Ecto neural progenitor cell (in vitro differentiated cells): ENCODE measurements at places on chromosomes 2 and 18.
A peak's percentile ranks its signal among the peaks of the same experiment; 100 is the strongest.

DNA sequence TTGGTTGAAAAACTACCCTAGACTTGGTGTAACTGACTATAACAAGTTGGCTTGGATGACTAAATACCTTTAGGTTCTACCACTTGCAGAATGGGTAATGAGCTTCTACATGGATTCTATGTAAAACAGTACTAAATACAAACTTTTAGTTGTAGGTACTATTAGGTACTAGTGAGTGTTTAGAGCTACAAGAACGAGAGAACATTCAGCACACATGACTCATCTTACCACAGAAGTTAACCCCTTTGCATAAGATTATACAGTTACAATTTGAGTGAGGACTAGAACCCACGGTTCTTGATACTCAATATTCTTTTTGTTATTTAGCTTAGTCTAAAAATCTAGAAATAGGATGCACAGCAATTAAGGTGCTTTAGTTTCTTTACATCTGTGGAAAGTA, 101.7 kb upstream of the TFCP2L1 start:
- no peak for DNase-seq

- DNase-seq, result peak; percentile 55
Observed at GRCh38 chr18:63511285-63511684, 30.9 kb upstream of the SERPINB12 start.

DNA sequence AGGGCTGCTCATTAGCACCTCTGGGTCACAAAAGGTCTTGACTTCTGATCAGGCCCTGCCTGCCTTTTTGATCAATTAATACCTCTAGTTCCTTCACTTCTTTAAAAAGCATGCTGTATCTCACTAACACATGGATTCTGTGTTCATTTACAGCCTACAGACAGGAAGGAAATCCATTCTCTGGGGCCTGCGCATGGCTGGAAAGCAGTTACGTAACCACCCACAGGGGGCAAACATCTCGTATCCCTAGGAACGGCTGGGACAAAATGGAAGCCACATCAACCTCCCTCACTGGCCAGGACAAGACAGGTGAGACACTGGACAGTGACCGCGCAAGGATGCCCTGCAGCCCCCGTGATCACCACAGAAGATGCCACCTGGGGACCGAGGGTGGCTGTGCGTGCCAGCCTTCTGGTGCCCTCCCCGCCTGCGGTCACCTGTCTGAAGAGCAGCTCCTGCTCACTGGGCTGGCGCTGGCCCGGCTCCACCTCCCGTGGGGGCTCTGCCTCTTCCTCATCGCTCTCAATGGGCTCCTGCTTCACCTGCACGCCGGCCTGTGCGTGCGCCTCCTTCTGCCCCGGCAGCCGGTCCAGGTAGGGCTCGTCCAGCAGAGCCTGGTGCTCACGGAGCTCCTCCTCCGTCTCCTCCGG, 266.9 kb downstream of the TWIST2 start:
- DNase-seq, result no peak

GRCh38 chr2:195543902-195544894, 112.8 kb upstream of the SLC39A10 start:
- no peak for DNase-seq

GRCh38 chr2:133363884-133364283, 204.4 kb downstream of the NCKAP5 start:
- no peak for DNase-seq

DNA sequence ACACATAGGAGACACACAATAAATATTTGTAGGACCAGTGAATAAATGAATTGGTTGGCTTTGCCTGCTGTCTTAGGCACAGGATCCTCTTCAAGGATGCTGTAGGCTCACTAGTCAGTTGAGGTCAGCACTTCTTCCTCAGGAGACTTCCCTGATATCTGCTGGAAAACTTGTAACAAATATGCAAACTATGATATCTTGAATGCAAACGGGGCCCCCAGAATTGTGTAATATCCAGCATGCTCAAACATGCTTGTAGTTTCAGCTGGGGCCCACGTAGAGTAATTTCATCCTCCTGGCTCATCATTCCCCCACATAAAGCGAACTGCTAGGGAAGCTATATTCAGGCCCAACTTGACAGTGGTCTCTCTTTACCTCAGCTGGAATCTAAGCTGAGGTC, 43.6 kb downstream of the POLE4 start:
- no peak for DNase-seq

DNA sequence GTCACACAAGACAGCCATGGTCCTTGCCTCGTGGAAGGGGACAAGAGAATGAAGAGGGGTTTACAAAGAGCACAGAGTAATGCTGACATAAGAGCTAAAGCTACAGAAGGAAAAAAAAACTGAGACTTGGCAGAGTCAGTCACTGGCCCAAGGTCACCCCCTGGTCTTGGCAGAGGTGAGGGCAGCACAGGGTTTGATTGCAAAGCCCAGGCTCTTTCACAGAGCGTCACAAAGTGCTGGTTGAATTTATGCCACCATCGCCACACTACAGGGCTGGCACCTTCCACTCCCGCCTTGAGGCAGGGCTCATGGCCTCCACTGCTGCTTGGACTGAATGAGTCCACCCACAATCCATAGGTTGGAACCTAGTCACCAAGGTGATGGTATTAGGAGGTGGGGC, 190.2 kb downstream of the INHBB start:
- no peak for DNase-seq

DNA sequence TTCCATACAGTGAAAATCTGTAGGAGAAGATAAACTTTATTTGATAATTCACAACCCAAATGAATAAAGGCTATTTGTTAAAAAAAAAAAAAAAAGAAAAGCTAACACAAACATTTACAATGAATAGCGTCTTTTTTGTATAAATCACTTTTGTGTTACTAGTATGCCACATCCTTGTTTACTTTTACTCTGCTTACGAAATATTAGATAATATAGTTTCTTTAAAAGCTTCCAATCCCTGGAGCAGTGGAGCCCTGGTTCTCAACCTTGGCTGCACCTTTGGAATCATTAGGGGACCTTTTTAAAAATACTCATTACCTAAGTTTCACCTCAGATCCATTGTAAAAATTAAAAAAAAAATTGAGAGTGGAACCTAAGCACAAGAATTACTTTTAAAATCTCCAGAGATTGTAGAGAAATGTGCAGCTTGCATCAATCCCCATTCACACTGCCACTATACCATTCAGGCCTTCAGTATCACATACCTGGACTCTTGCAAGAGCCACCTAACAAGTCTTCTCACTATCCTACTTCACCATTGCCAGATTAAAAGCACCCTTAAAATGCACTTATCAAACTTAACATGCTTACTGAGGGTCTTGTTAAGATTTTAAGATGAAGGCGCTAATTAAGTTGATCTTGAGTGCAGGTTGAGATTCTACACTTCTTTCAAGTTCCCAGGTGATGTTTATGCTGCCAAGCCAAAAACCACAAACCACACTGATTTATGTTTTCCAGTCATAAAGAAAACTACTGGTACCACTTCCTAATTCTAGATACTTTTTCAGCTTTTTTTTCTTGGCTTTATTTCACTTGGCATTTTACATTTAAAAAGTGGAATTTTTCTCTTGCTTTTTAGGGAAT, 59.7 kb upstream of the ZC3H15 start:
- no peak for DNase-seq

GRCh38 chr2:8524388-8524787, 157.5 kb upstream of the ID2 start:
- no peak for DNase-seq

DNA sequence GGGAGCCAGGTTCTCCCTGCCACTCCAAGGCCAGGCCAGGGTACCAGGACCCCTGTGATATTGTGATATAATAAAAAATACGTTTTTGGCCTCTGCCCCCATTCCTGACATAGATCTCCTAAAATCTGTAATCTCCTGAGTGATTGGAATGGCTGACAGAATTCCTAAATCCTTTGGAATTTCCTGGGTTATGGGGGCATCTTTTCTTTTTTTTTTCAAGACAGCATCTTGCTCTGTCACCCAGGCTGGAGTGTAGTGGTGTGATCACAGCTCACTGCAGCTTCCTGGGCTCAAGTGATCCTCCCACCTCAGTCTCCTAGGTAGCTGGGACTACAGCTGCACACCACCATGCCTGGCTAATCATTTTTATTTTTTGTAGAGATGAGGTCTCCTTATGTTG, 26.2 kb upstream of the TUBB6 start:
- DNase-seq, result no peak

- DNase-seq, result no peak
Observed at GRCh38 chr2:128617029-128617590, 298.4 kb upstream of the HS6ST1 start.

- no peak for DNase-seq
Observed at GRCh38 chr2:134070281-134070741, 183.6 kb upstream of the MGAT5 start.

DNA sequence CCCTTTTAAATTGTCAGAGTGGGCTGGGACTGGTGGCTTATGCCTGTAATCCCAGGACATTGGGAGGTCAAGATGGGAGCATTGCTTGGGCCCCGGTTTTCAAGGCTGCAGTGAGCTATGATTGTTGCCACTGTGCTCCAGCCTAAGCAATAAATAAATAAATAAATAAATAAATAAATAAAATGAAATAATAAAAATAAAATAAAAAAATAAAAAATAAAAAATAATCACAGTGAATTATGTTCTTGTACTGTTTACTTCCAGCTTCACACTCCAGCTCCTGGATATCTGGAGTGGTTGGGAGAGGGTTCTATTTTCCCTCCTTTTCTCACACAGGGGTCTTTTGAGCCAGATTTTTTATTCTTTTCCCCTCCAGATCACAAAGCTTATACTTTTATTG, 26.2 kb upstream of the PNPT1 start:
- DNase-seq, result no peak

DNA sequence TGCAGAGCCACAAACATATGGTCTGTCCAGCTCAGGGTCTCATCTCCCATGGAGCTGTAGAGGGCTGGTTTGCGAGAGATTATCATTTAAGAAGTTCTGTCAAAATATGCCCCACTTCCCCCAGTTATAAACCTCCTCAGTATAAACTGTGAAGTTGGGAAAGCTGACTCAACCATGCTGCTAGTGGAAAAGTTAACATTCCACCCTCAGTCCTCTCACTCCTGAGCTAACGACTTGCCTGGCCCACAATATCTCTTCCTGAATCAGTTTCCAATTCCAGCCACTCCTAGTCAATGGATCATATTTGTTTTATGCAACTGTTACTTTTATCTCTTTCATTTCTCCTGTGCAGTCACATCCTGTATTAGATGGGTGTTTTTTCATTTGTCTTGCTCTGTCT, 326.2 kb downstream of the SETBP1 start:
- no peak for DNase-seq

GRCh38 chr2:121034551-121034950, 250.5 kb downstream of the TFCP2L1 start:
- DNase-seq, result peak; percentile 38

GRCh38 chr2:20001361-20001863, 11.1 kb downstream of the MATN3 start:
- no peak for DNase-seq

- no peak for DNase-seq
Observed at GRCh38 chr18:33803636-33804035, 225.6 kb downstream of the ASXL3 start.

DNA sequence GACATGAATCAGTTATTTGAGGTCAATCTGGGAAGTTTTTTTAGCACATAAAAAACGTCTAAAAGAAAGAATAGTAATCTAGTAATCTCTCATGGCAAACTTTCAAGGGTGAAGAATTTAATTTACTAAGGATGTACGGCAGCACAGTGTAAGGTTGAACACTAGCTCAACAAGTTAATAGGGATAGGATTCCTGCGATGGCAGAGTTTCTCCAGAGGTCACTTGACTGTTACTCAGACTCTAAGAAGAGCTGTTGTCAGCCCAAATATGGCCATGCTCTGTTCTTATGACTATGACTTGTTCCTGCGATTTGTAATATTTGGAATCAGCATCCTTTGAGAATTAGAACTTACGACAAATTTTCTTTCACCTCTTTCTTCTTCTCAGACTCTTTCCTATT, 553.3 kb upstream of the TNP1 start:
- DNase-seq, result no peak

- DNase-seq, result no peak
Observed at GRCh38 chr2:190190507-190191162, 128.1 kb upstream of the MSTN start.

- peak; percentile 35 for DNase-seq
Observed at GRCh38 chr2:110101901-110102803, 13.5 kb downstream of the MALL start.

- DNase-seq, result no peak
Observed at GRCh38 chr18:76783786-76784484, 38.4 kb upstream of the ZNF236 start.

- no peak for DNase-seq
Observed at GRCh38 chr18:46843372-46843771, 73.9 kb downstream of the PIAS2 start.

DNA sequence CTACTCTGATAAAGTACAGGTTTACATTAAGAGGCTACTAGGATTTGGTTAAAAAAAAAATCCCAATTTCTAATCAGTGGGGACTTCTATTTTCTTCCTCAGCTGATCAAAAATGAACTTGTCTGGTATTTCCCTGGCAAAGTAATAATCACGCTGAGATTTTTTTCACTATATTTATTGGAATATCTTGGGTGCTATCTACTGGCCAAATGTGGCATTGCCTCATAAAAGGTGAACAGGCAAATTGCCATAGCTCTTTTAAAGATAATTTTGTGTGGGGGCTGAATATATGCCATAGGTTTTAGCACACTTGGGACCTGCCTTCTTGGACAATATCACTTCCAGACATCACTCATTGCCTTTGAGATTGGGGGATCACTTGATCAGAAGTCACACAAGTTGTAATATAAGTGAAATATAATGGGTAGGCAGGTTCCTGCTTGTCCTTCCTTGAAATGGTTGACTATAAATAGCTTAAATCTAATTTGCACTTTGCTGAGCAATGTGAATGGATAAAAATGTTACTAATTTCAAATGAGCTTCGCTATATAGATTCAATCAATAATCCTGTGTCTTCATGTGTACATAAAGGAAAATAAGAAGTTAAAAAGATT, 7.0 kb upstream of the NXPH2 start:
- no peak for DNase-seq

GRCh38 chr2:238649123-238649522, 198.8 kb upstream of the TWIST2 start:
- DNase-seq, result no peak

GRCh38 chr2:37800176-37800858, 124.8 kb upstream of the RMDN2 start:
- DNase-seq, result no peak

- no peak for DNase-seq
Observed at GRCh38 chr2:176251928-176252327, 17.3 kb upstream of the MTX2 start.

- DNase-seq, result no peak
Observed at GRCh38 chr18:51619283-51619682, 421.8 kb upstream of the MEX3C start.

- DNase-seq, result no peak
Observed at GRCh38 chr2:174035981-174036742, 71.0 kb upstream of the SP3 start.

- no peak for DNase-seq
Observed at GRCh38 chr2:77119333-77119732, 402.8 kb downstream of the LRRTM4 start.

- DNase-seq, result no peak
Observed at GRCh38 chr2:155633887-155634570, 698.5 kb downstream of the NR4A2 start.
